Naive thymus-derived CD4-positive, alpha-beta T cell (primary cell): ENCODE measurements at places on chromosomes 11 and 22. TPM values are rescaled to one million over a fixed set of nuclear protein-coding genes. Genes with fewer than 3 reads are reported as not detected.

The GLYAT gene
- not detected in 2 replicates for total RNA-seq

The CYP2D6 gene
- 4.8 and 5.6 TPM in 2 replicates for total RNA-seq

The MEI1 gene
- 61.4 TPM for total RNA-seq

The SERHL2 gene
- total RNA-seq, result 0.99 and 1.4 TPM in 2 replicates

The XNDC1N gene
- total RNA-seq, result 14.6 and 18.9 TPM in 2 replicates

The PGA5 gene
- not detected for total RNA-seq

The DNAJC24 gene
- total RNA-seq, result 15.7 and 18.6 TPM in 2 replicates

The MRGPRX4 gene
- not detected for total RNA-seq

The SYNGR1 gene
- total RNA-seq, result 1.5 TPM

The LARGE2 gene
- total RNA-seq, result not detected in 2 replicates

The LIF gene
- not detected for total RNA-seq

The SCN4B gene
- not detected for total RNA-seq

The CABP4 gene
- total RNA-seq, result 2.5 TPM

The OR6T1 gene
- not detected for total RNA-seq

The RIMBP3B gene
- total RNA-seq, result 0.31 TPM in 2 replicates

The GSTT4 gene
- not detected for total RNA-seq

The OR6A2 gene
- not detected for total RNA-seq

The RNF169 gene
- total RNA-seq, result 22.2 TPM
